ENCODE measurements at places on chromosomes 11 and 22.
A peak's percentile ranks its signal among the peaks of the same experiment; 100 is the strongest.

DNA sequence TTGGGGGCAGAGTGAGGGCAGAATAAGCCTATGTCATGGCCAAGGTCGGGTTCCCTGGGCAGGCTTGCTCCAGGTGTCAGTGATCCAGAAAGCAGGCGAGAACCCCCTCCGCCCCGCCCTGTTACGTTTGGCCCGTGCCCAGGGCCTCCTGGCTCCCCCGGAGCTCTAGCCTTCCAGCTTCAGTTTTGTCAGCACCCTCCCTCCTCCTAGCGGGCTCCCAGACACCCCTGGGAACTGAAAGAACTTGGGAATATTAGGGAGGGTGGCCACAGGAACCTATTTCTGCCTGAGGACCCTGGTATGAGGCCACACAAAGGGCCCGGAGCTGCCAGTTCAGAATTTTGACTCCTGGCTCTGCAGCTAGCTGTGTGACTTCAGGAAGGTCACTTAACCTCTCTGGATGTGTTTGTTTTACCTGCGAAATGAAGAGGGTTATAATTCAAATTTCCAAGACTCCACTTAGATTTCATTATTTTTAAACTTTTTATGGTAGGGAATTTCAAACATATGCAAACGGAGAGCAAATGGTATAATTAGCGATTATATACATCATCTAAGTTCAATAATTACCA is 1.2 kb downstream of the TUBA8 start:
- no peak for DNase-seq

GRCh38 chr11:66070604-66071380 is 720 bp downstream of the PACS1 start:
- DNase-seq: peak; percentile 16

- no peak for DNase-seq
These were observed 114.1 kb downstream of the MAML2 start for GRCh38 chr11:96228910-96229309.

DNA sequence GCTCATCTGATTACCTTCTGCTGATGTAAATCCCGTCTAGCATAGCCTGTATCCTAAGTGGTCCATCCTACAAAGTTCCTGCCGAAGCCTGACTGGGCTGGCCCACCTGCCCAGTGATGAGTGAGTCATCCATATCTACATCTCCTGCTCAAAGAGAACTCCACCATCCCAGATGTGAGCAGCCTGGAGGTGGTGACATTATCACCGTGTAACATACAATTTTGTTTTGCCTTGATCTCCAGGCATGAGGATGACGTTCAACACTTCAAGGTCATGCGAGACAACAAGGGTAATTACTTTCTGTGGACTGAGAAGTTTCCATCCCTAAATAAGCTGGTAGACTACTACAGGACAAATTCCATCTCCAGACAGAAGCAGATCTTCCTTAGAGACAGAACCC is 5.6 kb downstream of the TMA7B start:
- DNase-seq: no peak

DNA sequence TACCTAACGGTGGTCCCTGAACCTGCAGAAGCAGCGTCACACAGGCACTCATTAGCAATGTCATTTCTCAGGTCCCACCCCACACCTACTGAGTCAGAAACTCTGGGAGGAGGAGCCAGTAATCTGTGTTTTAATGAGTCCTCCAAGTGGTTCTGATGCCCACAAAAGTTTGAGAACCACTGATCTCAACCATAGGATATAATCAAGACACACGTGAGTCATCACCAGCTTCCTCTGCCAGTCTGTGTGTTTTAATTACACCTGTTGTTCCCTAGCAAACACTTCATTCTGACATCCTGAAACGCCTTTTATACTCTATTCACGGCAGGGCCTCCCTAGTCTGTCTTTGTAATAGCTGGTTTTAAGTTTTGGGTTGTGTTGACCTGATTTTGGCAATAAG is 5.8 kb downstream of the TECTA start:
- DNase-seq: no peak

GRCh38 chr22:47044722-47045535 is 282.5 kb downstream of the TBC1D22A start:
- DNase-seq: no peak

- DNase-seq: no peak
These were observed 10.8 kb downstream of the ETS1 start for GRCh38 chr11:128576555-128576954.

GRCh38 chr11:9739123-9739900 is 75.4 kb downstream of the SWAP70 start:
- no peak for DNase-seq

GRCh38 chr11:38014405-38014804 is 1416.4 kb upstream of the RAG2 start:
- no peak for DNase-seq

DNA sequence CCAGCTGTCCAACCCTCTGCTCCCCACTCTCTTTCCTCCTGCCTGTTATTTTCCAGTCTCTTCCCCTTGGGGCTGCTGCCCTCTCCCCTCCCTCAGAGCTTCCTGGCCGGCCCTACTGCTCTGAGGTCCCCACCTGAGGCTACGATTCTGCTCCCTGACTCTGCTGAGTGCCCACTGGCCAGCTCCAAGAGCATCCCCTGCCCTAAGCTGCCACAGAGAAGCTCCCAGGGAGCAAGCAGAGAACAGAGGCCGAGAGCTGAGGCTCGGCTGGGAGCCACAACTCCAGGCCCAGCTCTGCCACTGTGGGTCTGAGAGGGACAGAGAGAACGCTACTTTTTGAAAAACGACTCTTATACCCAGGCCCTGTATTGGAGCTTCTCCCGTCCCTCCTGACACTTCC is 61.1 kb downstream of the CHRDL2 start:
- DNase-seq: no peak

- DNase-seq: no peak
These were observed 7.0 kb downstream of the DRD4 start for GRCh38 chr11:643849-644738.

- no peak for DNase-seq
These were observed 67.9 kb downstream of the CYB5R2 start for GRCh38 chr11:7605186-7605943.

- no peak for DNase-seq
These were observed 8.5 kb downstream of the RNH1 start for GRCh38 chr11:498297-499181.

GRCh38 chr11:62677156-62677555 is 1.7 kb downstream of the UBXN1 start:
- DNase-seq: no peak

DNA sequence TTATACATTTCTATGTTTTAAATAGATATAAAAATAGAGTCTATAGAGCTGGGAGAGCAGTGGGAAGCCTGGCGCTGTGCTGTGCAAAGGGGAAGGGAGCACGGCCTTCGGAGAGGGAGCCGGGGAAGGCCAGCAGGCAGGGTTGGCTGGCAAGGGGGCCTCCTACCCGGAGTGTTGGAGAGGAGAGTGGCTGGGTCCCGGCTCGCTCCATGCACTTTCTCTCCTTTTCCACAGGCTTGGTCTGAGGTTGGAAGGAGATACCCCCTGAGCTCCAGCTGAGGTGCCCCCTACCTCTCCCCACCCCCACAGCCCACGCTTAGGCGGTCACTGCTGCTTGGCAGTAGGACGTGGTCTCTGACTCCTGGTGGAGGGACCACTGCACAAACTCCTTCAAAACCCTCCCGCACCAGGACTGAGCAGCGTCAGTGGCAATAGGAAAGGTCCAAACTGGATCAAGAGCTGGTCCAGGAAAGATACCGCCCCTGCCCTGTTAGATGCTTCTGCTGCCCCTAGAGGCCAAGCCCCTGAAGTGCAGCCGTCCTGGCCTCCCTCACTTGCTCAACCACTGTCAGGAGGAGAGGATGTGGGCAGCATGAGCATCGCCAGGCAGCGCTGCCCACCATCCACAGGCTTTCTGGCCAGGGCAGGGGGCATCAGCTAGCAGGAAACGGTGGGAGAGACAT is 52.9 kb downstream of the SYT13 start:
- DNase-seq: peak; percentile 63

DNA sequence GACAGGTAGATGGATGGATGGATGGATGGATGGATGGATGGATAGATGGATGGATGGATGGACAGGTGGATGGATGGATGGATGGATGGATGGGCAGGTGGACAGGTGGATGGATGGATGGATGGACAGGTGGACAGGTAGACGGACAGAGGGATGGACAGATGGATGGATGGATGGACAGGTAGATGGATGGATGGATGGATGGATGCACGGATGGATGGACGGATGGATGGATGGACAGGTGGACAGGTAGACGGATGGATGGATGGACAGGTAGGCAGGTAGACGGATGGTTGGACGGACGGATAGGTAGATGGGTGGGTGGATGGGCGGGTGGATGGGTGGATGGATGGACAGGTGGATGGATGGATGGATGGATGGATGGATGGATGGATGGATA is 24.3 kb downstream of the PDGFB start:
- no peak for DNase-seq

DNA sequence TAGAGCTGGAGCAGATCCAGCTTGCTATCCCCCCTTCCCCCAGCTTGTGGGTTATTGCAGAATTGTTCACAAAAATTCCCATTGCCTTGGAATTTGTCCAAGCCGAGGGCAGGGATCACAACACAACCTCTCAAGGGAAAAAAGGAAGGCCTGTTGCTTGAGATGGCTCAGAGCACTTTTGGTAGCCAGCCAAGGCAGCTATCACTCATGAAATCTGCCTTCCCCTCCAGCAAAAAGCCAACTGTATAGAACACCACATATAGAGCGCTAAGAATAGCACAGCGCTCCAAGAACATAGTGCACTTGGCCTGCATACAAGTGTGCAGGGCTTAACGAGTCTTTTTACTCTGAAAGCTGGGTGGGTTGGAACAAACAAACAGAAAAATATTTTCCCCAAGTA is 46.2 kb downstream of the FAM83F start:
- DNase-seq: no peak

DNA sequence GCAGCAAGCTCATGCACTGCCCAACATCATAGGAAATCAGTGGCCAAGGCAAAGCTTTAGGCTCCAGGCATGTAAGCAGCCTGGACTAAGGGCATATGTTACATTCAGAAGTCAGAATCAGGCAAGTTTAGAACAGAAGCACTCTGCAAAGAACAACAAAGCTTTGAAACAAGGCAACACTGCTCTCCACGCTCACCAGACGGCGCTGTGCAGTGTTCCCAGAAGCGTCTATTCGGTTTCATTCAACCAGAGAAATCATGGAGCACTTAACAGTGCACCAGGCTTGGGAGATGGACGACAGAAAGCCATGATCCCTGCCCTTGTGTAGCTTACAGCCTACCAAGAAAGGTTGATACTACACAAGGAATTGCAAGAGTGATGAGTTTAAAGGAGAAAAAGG is 555.8 kb downstream of the BUD13 start:
- no peak for DNase-seq

- no peak for DNase-seq
These were observed 98.5 kb downstream of the DBX1 start for GRCh38 chr11:20061776-20062175.

- DNase-seq: no peak
These were observed 361 bp downstream of the SRPRA start for GRCh38 chr11:126268361-126268707.

- DNase-seq: no peak
These were observed 19.4 kb downstream of the MED15 start for GRCh38 chr22:20526628-20527355.

- DNase-seq: no peak
These were observed 14.3 kb downstream of the FXYD6 start for GRCh38 chr11:117862019-117862725.

GRCh38 chr22:20033045-20033706 is 12.3 kb downstream of the TANGO2 start:
- DNase-seq: no peak

- DNase-seq: no peak
These were observed 8.7 kb downstream of the ALDH3B2 start for GRCh38 chr11:67665541-67666302.

DNA sequence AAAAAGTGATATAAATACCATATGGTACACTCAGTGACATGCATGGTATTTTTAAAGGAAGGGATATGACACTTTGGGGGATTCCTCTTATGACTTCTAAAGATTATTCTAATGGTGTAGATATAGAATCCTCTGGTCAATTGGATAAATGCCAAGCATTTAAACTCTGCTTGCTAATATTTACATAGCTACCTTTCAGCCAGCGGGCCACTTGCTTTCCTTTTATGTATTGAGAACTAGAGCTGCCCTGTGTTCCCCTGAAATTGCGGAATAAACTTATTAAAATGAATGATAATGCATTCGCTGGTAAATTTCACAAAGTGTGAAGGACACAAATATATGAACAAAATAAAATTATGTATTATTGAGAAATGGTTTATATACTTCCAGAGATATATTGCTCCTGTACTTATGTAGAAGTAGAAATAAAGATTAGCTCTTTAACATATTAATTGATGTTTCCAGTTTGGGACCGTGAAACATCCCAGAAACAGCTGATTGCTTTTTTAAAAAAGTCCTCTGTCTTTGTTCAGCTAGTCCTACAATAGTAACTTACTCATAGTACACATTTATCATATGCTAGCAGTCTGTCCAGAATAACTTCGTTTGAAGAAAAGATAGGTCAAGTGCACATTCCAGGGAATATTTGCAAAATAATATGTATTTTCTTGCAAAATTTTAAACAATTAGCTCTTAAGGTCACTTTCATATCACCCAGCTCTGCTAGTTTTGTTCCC is 40.1 kb upstream of the CARD18 start:
- no peak for DNase-seq

DNA sequence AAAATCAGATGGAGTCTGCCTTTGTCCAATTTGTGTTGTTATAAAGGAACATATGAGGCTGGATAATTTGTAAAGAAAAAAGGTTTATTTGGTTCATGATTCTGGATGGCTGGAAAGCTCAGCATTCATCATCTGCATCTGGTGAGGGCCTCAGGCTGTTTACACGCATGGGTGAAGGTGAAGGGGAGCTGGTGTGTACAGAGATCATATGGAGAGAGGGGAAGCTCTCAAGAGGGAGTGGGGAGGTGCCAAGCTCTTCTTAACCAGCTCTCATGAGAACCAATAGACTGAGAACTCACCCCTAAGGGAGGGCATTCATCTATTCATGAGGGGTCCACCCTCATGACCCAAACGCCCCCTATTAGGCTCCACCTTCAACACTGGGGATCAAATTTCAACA is 40.0 kb downstream of the NEU3 start:
- DNase-seq: no peak

- no peak for DNase-seq
These were observed 83.1 kb upstream of the PRODH start for GRCh38 chr22:19019029-19019678.

GRCh38 chr11:113974741-113975470 is at the start of gene HTR3A:
Gene HTR3A (plus strand): TSS chr11:113975108. CDS start chr11:113975326, 218 bp downstream.
- no peak for DNase-seq

DNA sequence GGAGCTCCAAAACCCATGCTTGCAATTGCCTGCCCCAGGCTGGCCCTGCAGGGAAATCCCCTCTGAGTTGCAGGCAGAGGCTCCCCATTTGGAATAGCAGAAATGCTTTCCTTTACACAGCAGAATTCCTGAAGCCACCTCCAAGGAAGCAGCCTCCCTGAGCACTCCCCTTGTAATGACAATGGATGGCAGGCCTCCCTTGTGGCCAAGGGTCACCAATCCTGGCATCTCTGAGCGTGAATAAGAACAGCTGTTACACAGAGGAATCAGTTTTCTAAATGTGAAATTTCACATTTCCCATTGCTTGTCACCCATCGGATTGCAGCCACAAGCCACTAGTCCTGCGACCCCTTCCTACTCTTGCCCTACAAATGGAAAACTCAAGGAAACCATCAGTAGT is 107.6 kb downstream of the GALNT18 start:
- DNase-seq: no peak

Measured in activated naive CD8-positive, alpha-beta T cell treated with anti-CD3 and anti-CD28 coated beads for 36 hours (primary cell).